ENCODE measurements at places on chromosomes 12 and 14.

GRCh38 chr14:88247228-88247627, 75.8 kb downstream of the KCNK10 start:
- DNase-seq = no peak

DNA sequence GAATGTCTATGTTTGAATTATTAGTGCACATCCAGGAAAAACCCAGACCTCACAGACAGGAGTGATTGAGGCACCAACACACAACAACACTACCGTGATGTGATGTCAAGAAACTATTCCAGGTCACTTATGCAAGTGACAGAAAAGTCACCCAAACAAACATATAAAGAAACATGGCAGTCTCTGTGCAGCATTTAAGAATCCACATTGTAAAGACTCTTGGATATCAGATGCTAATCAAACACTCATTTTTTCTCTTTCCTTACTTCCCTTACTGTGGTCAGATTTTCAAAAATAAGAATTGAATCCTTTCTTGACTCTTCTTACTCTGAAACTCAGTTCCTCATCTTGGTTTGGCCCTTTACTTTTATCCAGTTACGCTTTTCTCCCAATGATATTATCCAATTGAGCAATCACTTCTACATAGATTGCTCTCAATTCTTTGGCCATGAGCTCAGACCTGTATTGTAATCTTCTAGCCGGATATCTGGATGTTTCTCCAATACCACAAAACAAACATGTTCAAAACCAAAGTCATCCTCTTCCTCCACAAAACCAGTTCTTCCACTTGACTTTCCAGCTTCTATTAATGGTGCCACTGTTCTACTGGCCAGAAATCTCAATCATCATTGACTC, 115.4 kb downstream of the DUSP6 start:
- DNase-seq = no peak

GRCh38 chr12:69096669-69097335, 142.6 kb upstream of the CPSF6 start:
- no peak for DNase-seq

DNA sequence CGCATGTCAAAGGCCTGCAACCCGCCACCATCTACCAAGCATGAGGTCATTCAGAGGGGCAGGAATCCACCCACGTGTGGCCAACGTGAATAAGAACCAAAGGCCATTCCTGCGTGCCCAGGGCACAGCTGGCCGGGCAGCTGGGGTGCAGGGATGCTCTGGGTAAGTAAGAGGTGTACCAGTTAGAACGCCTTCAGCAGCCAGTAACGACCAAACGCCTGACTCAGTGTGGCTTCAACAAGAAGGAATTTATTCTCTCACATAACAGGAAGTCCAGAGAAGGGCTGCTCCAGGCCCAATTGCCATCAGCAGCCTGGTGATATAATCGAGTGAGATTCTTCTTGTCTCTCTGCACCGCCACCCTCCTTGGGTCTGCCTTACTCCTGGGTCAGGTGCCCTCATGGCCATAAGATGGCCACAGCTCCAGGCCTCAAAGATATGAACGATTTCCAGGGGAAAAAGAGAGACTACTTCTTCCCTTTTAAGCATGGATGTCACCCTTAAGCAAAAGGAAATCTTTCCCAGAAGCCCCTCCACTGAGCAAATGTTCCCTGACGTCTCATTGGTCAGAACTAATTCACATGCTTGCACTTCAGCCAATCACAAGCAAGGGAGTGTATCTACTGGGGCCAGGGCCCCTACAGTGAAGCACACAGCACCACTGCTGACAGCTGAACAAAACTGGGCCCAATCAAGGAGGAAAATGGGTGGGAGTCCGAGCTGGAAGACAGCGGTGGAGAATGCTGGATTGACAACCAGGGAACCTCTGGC, 7.3 kb downstream of the TTC7B start:
- DNase-seq = no peak

GRCh38 chr14:32102152-32102787, 25.2 kb downstream of the ARHGAP5 start:
- DNase-seq = peak; percentile 28

GRCh38 chr12:90229407-90230170, 521.0 kb upstream of the ATP2B1 start:
- DNase-seq = no peak

- no peak for DNase-seq
Measured at GRCh38 chr14:96173636-96174475, 30.8 kb upstream of the BDKRB2 start.

GRCh38 chr12:74781991-74782485, 244.4 kb downstream of the ATXN7L3B start:
- no peak for DNase-seq

GRCh38 chr12:20883288-20883687, 72.8 kb downstream of the SLCO1B3 start:
- DNase-seq = no peak

GRCh38 chr12:46357438-46358324, 14.9 kb downstream of the SLC38A2 start:
- no peak for DNase-seq

- no peak for DNase-seq
Measured at GRCh38 chr14:85416771-85417170, 113.2 kb upstream of the FLRT2 start.

- DNase-seq = peak; percentile 28
Measured at GRCh38 chr14:88452231-88452630, 66.8 kb downstream of the SPATA7 start.

DNA sequence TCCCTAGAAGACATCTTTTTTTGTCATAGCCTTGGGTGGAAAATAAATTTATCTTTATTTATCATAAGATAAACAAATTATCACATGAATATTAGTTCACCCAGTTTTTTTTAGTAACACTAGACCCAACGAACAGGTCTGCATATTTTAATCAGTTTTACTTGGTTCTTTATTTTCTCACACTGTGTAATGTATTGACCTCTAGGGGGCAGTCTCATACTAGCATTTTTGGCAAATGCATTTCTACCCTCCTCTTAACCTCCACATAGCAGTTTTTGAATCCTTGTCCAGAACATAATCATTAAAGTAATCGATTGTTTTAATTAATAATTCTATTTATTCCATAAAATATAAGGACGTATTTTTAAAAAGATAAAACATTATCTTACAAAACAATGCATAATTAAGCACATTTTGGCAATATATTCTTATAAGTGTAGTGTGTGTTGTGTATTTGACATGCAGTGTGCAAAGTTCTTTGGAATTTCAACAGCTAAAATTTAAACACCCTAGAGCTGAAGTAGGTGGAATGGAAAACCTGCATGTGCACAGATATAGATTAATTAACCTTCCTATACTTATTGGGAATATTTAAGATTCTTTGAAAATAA, 31.6 kb upstream of the PTPRQ start:
- no peak for DNase-seq

- DNase-seq = no peak
Measured at GRCh38 chr14:71764701-71765382, 167.4 kb upstream of the RGS6 start.

DNA sequence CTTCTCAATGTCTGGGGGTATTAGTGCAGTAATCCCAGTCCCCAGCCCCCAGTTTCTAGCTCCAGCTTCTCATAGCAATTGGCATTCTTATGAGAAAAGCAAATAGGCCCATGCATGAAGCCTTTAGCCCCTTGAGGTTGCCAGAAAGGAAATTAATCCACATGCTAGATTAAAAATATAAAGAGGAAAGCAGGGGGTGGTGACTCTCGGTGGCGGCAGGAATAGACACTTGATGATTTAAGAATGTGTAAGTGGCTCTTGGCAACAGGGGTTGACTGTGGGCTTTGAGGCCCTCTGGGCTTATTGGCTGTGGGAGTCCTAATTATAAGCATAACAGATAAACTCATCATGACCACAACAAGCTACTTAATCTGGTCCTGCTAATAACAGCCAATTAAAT, 1367.3 kb upstream of the FLRT2 start:
- no peak for DNase-seq

GRCh38 chr14:92613008-92613658, 99.6 kb downstream of the RIN3 start:
- DNase-seq = peak; percentile 89

DNA sequence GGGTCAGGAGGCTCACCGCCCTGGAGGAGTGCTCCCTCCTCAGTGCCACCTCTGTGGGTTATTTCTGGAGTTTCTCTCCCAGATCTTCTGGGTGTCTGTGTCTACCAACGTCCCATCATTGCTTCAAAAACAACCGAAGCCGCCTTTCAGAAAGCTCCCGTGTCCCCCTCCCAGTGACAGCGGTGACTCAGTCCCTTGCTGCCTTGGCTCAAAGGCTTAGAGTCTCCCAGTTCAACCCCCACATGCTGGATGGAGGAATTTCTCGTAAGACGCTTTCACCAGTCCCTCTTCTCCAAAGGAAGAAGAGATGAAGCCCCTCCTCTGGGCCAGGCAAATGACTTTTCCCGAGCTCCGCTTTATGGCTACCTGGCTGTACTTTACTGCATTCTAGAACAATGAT, 146.6 kb downstream of the RBM19 start:
- no peak for DNase-seq

DNA sequence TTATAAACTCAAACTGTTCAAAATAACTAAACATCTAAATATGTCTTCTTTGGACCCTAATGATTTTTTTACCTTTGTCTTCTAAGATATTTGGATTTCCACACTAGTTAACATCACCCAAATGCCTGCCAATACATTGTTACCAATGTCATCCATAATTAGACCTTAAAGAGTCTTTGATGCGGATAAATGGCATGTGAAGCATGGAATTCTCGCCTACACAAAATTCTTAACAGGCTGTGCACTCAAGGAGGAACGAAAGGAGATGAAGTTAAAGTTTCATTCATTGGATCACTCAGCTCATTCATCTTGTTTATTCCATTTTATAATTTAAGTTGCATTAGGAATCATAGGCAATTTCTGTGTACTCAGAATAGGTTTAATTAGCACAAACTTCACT, 219.7 kb downstream of the ACSS3 start:
- no peak for DNase-seq

DNA sequence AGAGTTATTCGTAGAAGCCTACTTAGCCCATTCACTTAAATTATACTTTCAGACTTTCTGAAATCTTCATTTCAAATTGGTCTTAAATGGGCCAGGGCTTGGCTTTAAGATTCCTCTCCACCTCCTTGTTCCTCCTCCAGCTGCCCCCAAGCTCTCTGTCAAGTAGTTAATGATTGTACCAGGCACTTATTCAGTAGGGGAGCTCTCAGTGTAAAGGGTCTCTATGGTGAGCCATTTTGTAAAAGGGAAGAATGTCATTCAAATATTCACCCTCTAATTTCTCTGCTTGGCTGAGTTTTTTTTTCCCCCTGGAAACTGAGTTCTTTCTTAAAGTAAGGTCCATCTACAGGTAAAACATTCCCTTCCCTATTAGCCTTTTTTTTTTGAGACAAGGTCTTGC, 96.6 kb downstream of the SUDS3 start:
- DNase-seq = no peak

GRCh38 chr12:121366063-121366459, 13.8 kb upstream of the ANAPC5 start:
- DNase-seq = no peak

DNA sequence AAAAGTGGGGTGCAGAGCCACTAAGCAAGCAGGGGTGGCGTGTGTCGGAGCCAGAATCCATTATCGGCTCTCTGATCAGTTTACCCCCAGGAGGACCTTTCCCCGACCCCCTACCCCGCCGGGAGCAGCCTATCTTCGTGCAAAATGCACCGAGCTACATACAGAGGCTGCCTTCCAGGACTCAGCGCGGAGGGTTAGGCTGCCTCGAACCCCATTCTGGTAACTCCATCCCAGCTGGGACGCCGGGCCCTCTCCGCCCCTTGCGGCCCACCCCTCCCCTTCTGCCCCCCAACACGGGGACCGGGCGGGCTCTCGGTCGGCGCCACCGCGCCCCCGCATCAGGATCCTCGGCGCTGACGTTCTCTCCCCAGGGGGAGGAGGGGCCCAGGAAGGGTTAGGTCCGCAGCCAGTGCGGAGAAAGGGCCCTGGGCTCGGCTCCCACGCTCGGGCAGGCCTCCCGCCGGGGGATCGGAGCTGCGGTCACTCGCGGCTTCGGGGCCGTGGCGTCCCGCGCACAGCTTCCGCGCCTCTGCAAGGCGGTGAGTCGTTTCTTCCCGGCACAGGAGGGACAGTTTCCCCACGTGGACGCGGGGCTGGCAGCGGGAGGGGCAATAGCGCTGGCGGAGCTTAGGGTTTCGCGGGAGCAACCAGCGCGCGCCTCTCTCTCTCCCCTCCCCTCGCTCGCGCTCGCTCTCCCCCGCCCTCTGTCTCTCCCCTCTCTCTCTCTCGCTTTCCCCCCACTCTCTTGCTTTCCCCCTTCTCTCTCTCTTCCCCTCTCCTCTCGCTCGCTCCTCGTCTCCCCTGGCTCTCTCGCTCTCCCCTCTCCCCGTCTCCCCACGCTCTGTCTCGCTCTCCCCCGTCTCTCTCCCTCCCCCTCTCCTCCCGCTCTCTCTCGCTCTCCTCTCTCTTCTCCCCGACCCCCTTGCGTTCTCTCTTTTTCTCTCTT, 12.5 kb upstream of the MAP3K9 start:
- peak; percentile 76 for DNase-seq
